ENCODE measurements at places on chromosomes 7 and 10.
A peak's percentile ranks its signal among the peaks of the same experiment; 100 is the strongest.

GRCh38 chr10:123797813-123798212 is 93.8 kb downstream of the CPXM2 start:
- DNase-seq = no peak

GRCh38 chr7:94403546-94403945 is 8.9 kb downstream of the COL1A2 start:
- DNase-seq = no peak

DNA sequence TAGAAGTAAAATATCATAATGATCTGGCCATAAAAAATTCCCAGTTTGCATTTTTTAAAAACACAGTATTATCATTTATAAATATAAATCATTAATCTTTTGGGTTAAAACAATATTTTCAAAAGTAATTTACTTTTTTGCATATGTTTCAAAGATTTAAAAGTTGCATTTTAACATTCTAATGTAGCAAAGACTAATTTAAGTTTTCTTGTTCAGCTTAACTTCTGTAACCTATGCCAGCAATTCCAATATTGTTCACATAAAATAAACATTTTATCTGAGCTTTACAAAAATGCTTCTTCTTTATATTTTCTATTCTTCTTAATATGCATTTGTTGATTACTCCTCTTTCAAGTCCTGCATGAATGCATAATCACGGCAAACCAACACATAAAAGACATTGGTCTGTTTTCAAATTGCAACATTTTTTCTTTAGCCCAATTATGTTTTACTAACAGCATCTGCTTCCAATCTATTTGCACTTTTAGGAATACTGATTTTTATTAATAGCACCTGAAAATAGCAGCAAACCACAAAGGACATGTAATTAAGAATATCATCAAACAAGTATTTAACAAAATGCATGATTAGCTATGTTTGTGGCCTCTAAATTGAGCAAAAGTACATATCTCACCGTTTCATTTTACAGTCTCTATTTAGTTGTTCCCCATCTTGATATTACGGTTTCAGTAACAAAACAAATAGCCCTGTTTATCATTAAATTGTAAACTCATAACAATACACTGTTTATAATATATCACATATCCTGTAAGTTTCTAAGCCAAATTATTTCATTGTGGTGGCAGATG is 286.9 kb upstream of the NFE2L3 start:
- DNase-seq = no peak

- DNase-seq = peak; percentile 21
Measured at GRCh38 chr7:97145068-97145467, 27.6 kb downstream of the SDHAF3 start.

GRCh38 chr7:43460733-43461348 is 122.1 kb upstream of the STK17A start:
- no peak for DNase-seq

DNA sequence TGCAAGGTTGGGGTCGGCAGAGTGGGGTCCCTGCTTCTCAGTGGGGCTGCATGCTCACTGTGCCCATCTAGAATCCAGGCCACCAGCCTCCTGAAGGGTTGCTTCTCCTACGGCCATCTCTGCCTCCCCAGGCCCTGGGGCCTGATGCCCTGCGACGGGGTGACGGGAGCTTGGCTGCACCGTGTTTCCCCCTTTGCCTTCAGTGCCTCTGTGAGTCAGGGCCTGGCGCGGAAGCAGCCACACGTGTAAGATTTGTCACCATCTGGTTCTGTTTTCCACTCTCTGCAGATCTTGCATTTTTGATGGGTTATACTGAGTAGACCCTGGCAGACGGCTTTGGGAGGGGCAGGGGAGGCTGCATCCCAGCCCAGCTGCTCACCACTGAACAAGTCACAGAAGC is 7.2 kb downstream of the ADAMTS14 start:
- DNase-seq = no peak

DNA sequence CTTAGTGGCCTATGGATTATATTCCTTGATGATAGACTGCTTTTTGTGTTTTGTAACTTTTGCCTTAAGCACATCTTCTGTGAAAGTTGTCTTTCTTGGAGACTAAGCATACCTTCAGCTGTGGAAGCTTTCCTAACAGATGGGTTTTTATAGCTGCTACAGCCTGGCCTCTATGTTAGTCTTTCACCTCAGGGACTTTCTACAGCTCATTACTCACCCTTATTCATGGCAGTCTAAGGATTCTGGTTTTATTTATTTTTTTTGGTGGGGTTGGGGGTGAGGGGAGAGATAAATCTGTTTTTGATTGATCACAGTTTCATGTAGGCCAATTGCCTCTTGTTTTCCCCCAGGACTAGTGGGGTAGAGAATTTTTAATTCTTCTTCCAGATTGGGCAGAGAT is 219.9 kb downstream of the DKK1 start:
- no peak for DNase-seq

- DNase-seq = no peak
Measured at GRCh38 chr10:101578192-101578591, 9.9 kb downstream of the POLL start.

GRCh38 chr10:19119191-19119590 is 70.6 kb downstream of the MALRD1 start:
- DNase-seq = no peak

- no peak for DNase-seq
Measured at GRCh38 chr10:51291961-51292360, 217.7 kb downstream of the PRKG1 start.

- no peak for DNase-seq
Measured at GRCh38 chr10:109774121-109774440, 149.2 kb downstream of the XPNPEP1 start.

GRCh38 chr7:141039376-141039775 is 24.6 kb upstream of the MRPS33 start:
- DNase-seq = no peak

DNA sequence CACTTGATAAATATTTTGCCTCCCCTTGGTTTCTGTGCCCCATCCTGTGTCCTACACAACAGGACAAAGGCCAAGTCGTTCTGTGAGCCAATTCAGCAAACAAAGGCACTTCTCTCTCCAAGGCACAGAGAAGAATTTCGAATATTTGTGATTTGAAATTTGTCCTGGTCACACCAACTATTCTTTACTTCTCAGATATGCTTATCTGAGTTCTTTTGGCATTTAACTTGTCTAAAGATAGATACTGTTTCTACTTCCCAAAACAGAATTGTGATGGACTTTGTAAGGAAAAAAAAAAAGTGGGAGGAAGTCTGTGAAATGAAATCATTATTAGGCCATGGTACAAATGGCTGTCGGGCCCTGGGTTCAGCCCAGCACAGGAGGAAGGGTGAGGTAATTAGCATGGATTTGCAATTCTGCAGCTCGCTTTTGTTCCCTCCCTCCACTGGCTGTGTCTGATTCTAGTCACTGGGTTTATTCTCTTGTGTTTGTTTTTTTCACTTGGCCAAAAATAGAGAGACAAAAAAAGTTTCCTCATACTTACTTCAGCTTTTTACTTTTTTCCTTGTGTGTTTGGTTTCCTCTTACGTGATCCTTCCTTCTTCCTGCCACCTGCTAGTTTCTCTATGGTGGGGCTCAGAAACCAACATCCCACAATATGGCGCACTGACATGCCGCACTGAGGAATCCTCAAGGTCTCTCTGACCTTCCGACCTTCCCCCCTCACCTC is 108.2 kb upstream of the MKLN1 start:
- DNase-seq = no peak

- DNase-seq = no peak
Measured at GRCh38 chr7:64429232-64429631, 115.5 kb downstream of the ZNF736 start.

GRCh38 chr7:154881026-154881425 is 121.9 kb downstream of the PAXIP1 start:
- DNase-seq = no peak

DNA sequence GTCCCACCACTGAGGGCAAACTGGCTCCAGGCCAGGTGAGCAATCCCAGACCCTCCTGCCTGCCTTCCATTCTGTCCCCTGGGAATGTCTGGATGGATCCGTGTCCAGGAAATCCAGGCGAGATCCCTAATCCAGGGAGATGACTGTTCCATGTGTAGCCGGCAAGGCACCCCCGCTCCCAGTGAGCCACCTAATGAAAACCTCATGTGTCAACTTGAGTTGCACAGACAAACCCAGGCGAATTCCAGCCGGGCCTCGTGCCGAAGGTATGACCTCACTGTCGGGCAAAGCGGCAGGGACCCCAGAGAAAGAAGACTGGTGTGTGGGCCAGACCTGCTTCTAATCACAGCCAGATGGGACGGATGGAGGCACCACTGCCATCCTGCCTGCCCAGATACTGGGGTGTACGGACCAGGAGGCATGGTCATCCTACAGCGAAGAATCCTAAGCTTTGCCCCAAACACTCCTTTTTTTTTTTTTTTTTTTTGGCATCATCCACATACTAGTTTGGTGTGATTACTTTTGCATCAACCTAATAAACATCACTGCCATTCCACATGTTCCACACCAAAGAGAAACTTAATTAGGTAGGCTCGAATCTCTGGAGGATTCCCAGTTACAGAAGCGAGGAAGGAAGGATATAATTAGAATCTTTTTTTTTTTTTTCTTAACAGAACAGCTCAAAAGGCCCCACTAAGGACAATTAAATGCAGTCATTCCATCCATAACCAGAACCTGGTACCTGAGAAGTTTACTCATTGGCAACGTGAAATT is 313.1 kb downstream of the CALN1 start:
- DNase-seq = no peak

DNA sequence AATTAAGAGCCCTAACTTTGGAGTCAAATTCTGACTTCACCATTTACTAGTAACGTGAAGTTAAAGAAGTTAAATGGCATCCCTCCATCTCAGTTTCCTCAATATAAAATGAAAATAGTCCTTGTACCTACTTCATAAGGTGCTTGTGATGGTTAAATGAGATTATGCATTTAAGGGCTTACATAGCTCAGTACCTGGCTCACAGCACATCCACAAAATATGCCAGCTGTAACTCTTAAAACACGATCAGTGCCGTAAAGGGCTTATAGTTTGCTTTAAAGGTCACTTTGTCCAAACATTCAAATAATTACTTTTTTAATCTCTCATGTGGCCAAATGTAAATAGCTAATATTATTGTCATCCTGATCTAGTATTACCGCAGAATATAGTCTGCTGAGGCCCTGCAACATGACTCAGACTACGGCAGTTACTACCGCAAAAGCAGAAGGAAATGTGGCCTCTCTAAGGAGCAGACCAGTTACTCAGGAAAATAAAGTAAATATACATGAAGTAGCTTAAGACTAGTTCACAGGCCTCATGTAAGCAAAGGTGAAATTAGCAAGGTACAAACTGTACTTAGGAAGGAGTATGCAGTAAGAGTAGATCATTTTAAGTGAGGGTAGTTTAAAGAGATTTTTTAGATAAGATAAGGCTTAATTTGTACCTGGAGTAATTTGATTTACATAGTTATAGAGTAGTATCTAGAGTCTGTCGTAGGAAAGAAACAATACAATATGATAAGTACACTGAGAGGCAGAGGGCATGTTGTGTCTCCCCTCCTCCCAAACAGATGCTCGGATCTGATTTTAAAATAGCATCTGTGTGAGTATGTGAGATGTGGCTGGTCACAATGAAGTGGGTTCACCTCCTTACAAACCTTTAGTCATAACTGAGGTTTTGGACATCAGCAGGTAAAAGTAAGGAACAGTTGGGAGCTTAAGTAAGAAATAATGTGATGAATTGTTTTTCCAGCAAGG is 13.1 kb downstream of the CASP2 start:
- no peak for DNase-seq

DNA sequence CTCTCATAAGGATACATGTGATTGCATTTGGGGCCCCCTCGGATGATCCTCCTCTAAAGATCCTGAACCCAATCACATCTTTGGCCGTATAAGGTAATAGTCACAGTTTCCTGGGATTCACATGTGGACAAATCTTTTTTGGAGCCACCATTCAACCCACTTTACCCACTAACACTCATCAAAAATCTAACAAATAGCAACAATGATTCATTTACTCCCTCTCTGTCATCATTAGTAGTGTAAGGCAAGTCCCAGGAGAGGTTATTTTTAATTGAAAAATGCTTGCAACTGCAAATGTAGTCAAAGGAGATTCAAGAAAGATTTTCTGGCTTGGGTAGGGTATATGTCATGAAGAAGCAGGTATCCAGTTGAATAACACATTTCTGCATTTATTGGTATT is 9.9 kb upstream of the SMKR1 start:
- no peak for DNase-seq

GRCh38 chr10:79136236-79137005 is 67.7 kb downstream of the ZMIZ1 start:
- DNase-seq = no peak

DNA sequence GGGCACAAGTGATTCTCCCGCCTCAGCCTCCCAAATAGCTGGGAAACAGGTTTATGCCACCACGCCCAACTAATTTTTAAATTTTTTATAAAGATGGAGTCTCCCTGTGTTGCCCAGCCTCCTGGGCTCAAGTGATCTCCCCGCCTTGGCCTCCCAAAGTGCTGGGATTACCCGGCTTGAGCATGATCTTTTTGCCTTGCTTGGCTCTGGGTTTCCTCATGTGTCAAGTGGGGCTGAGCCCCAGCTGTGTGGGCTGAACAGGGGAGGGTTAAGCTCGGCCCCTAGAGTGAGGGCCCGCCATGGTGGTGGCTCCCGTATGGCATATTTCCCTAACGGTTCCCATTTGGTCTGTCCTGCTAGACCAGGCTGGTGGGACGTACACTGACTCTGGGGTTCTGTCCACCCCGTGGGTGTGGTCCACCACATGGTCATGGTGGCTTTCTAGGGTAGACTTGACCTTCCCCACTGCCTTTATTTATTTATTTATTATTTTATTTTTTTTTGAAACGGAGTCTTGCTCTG is 66.3 kb downstream of the LHPP start:
- DNase-seq = no peak

DNA sequence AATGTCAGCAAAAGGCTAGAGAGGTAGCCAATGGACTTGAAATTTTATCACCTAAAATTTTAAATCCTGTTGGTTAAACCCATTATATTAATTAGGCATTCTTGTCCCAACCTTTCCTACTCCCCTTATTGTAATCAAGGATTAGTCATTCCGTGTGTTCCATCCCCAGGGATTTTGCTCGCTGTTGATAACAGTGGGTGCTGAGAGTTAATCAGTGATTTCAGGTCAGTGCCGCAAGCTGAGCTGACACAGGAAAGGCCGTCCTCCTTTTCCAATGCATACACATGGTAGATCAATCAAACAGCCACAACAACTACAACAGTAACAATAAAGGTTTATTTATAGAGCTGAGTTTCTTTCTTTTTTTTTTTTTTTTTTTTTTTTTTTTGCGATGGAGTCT is 271.4 kb downstream of the ACTR3B start:
- no peak for DNase-seq

GRCh38 chr10:84243759-84244158 is 1.1 kb upstream of the RGR start:
- no peak for DNase-seq
